ENCODE measurements at places on chromosomes 2 and 18.

DNA sequence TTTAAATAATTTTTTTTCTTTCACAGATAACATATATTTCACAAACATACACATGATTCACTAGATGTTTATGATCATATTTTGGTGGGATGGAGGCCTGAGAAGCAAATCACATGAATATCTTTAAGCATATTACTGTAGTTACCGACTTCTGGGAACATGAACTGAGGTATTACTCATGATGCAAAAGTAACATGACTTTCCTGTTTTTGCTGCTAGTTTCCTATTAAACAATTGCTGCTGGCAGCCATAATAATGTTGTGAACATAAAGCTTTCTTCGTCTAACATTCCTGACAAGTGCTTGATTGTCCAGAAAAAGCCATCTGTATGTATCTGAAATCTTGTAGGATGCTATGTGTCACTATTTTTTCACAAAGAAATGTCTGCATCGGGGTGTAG, 145.4 kb downstream of the MTX2 start:
- DNase-seq = no peak

GRCh38 chr2:105183555-105184323, 57.8 kb upstream of the GPR45 start:
- no peak for DNase-seq

- DNase-seq = no peak
Observed at GRCh38 chr2:10526281-10527000, 78.3 kb upstream of the ODC1 start.

- no peak for DNase-seq
Observed at GRCh38 chr2:166984188-166984587, 95.9 kb downstream of the XIRP2 start.

DNA sequence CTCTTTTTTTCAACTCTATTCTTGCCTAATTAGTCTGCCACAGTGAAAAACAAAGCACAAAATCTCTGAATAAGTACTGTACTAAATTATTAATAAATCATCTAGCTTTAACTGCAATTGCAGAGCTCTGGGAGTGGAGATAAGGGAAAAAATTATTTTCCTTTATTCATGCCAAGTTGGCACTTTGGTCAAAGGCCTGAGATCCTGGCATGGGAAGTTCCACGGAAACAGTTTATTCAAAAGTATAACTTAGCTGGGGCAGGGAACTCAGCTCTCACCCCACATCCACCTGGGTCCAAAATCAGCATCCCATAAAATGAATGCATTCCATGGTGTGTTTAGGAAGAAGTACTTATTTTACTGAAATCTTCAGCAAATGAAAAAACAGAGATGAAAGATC, 185.2 kb upstream of the APCDD1 start:
- DNase-seq = no peak

DNA sequence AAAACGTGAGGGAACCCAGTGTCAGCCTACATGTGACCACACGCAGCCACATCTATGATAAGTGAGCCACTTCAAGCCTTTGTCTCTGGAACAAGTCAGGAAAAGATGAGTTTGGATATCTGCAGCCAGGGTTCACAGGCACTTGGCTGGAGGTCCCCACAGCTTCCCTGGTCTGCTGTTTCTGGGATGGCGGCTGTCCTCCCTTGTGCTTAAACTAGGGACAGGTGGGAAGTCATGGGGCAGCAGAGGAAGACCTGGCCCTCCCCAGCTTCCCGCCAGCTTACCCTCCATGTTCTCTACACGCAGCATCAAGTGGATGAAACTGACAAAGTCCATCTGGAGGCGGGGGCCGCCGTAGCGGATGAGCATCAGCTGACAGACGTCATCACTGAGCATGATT, 38.5 kb upstream of the GALNT14 start:
- DNase-seq = no peak

- DNase-seq = no peak
Observed at GRCh38 chr2:43803113-43803512, 29.3 kb downstream of the DYNC2LI1 start.

GRCh38 chr18:23883277-23883790, 131.2 kb upstream of the TTC39C start:
- no peak for DNase-seq
